Esophagus (tissue), 2 donors: ENCODE measurements at places on chromosomes 6 and 20. TPM values are rescaled to one million over a fixed set of nuclear protein-coding genes. Genes with fewer than 3 reads are reported as not detected.

PHACTR1 gene
- polyA plus RNA-seq = 0.41 TPM

ZSCAN23 gene
- polyA plus RNA-seq = 0.28 TPM

RNF182 gene
- polyA plus RNA-seq = 0.08 TPM

OVOL2 gene
- 4.0 TPM for polyA plus RNA-seq

MCCD1 gene
- not detected for polyA plus RNA-seq

SALL4 gene
- polyA plus RNA-seq = 0.08 TPM

CTAGE9 gene
- not detected for polyA plus RNA-seq

CD83 gene
- 1.2 TPM for polyA plus RNA-seq

TAPBP gene
- 39.8 TPM for polyA plus RNA-seq

YTHDF1 gene
- 15.7 TPM for polyA plus RNA-seq

NKAIN4 gene
- not detected for polyA plus RNA-seq

PRR18 gene
- polyA plus RNA-seq = not detected

DBNDD2 gene
- polyA plus RNA-seq = 65.1 TPM

PNRC1 gene
- polyA plus RNA-seq = 29.9 TPM

MPIG6B gene
- 0.88 TPM for polyA plus RNA-seq

LGSN gene
- not detected for polyA plus RNA-seq

ACTL10 gene
- polyA plus RNA-seq = 1.4 TPM

ARMH2 gene
- not detected for polyA plus RNA-seq

UBE2J1 gene
- polyA plus RNA-seq = 17.3 TPM

TMC2 gene
- polyA plus RNA-seq = not detected

SLC35D3 gene
- polyA plus RNA-seq = not detected

RIMS4 gene
- 0.04 TPM for polyA plus RNA-seq

CALHM4 gene
- polyA plus RNA-seq = not detected

RAET1G gene
- polyA plus RNA-seq = 8.9 TPM

SLC2A10 gene
- 2.6 TPM for polyA plus RNA-seq

HLA-DOB gene
- 1.9 TPM for polyA plus RNA-seq

RIPOR2 gene
- 0.61 TPM for polyA plus RNA-seq

CCNC gene
- polyA plus RNA-seq = 34.1 TPM

IRF4 gene
- 0.28 TPM for polyA plus RNA-seq

ISM1 gene
- polyA plus RNA-seq = 2.2 TPM

CD93 gene
- 1.8 TPM for polyA plus RNA-seq

TFAP2D gene
- polyA plus RNA-seq = not detected

TBX18 gene
- 0.89 TPM for polyA plus RNA-seq

GHRH gene
- polyA plus RNA-seq = not detected

FKBP1A gene
- 157 TPM for polyA plus RNA-seq

PREP gene
- polyA plus RNA-seq = 17.4 TPM

SLA2 gene
- polyA plus RNA-seq = 0.57 TPM

TUBE1 gene
- polyA plus RNA-seq = 6.7 TPM

ARMC12 gene
- polyA plus RNA-seq = 0.27 TPM

BHLHE23 gene
- not detected for polyA plus RNA-seq
